ENCODE measurements at places on chromosomes 4 and X. TPM values are rescaled to one million over a fixed set of nuclear protein-coding genes. Genes with fewer than 3 reads are reported as not detected.

Gene ABLIM2
- 3.4 TPM for total RNA-seq

Gene FAM241A
- total RNA-seq: 0.53 TPM

Gene CTAG1B
- total RNA-seq: not detected

Gene CXCL13
- not detected for total RNA-seq

Gene PKD2
- 25.1 TPM for total RNA-seq

Gene FRMD7
- total RNA-seq: not detected

Gene ODAPH
- not detected for total RNA-seq

Gene PCYT1B
- total RNA-seq: not detected

Gene GAGE12F
- not detected for total RNA-seq
